ENCODE measurements at places on chromosomes 3 and 15. TPM values are rescaled to one million over a fixed set of nuclear protein-coding genes. Genes with fewer than 3 reads are reported as not detected.

TATDN2 gene
- 79.3 TPM for total RNA-seq

TMCO5A gene
- not detected for total RNA-seq

CCK gene
- total RNA-seq: not detected

TPRG1 gene
- total RNA-seq: 52.5 TPM

STARD9 gene
- 4.5 TPM for total RNA-seq

SERPINI2 gene
- not detected for total RNA-seq

MCF2L2 gene
- 7.3 TPM for total RNA-seq

ABHD17C gene
- total RNA-seq: 3.8 TPM

CACNA2D2 gene
- 1.7 TPM for total RNA-seq

CHL1 gene
- not detected for total RNA-seq

CAND2 gene
- 1.9 TPM for total RNA-seq

NUP210 gene
- total RNA-seq: 149 TPM

WNT7A gene
- 19.3 TPM for total RNA-seq

SAMMSON gene
- total RNA-seq: not detected

LOXL1 gene
- 1.6 TPM for total RNA-seq

SCG5 gene
- not detected for total RNA-seq

SLC28A2 gene
- not detected for total RNA-seq

IGSF11 gene
- 0.44 TPM for total RNA-seq

- H3K4me3 ChIP-seq: no peak overlapping the region
- H3K27ac ChIP-seq: no peak overlapping the region
- DNase-seq: no peak
- peaks cover 23% of the 10 kb centered on the region for H3K4me1 ChIP-seq
Observed at GRCh38 chr3:62446337-62446940, 73.1 kb upstream of the FEZF2 start.

- H3K36me3 ChIP-seq: no peaks in the 10 kb centered on the region
- H3K4me1 ChIP-seq: no peaks in the 10 kb centered on the region
- no peak overlapping the region for H3K4me3 ChIP-seq
- no peak for DNase-seq
Observed at GRCh38 chr3:138253609-138254008, 66.5 kb downstream of the ARMC8 start.

- H3K36me3 ChIP-seq: no peaks in the 10 kb centered on the region
- H3K27ac ChIP-seq: no peak overlapping the region
- H3K27me3 ChIP-seq: no peaks in the 10 kb centered on the region
Observed at GRCh38 chr3:145953316-145953715, 207.7 kb downstream of the PLOD2 start.

GRCh38 chr3:14227856-14228255, 49.2 kb downstream of the LSM3 start:
- H3K4me1 ChIP-seq: no peaks in the 10 kb centered on the region
- H3K27ac ChIP-seq: no peak overlapping the region
- H3K36me3 ChIP-seq: no peaks in the 10 kb centered on the region
- H3K4me3 ChIP-seq: no peak overlapping the region

GRCh38 chr15:70715840-70716485, 47.4 kb downstream of the UACA start:
- no peak overlapping the region for H3K4me3 ChIP-seq
- no peaks in the 10 kb centered on the region for H3K36me3 ChIP-seq
- no peaks in the 10 kb centered on the region for H3K27me3 ChIP-seq
- no peaks in the 10 kb centered on the region for H3K4me1 ChIP-seq
- DNase-seq: no peak

GRCh38 chr3:126180477-126181397, at the start of gene ALDH1L1:
ALDH1L1 (minus strand) TSS chr3:126180586; CDS start chr3:126160979, 19,607 bp downstream.
- no peaks in the 10 kb centered on the region for H3K36me3 ChIP-seq
- no peak within 1 kb of the TSS for H3K27ac ChIP-seq
- H3K4me3 ChIP-seq: no peak within 1 kb of the TSS
- no peak for DNase-seq
- H3K4me1 ChIP-seq: no peaks in the 10 kb centered on the region
- no peaks in the 10 kb centered on the region for H3K27me3 ChIP-seq

- no peaks in the 10 kb centered on the region for H3K4me1 ChIP-seq
- no peaks in the 10 kb centered on the region for H3K27me3 ChIP-seq
- H3K27ac ChIP-seq: no peak overlapping the region
- no peaks in the 10 kb centered on the region for H3K36me3 ChIP-seq
- H3K4me3 ChIP-seq: no peak overlapping the region
- peak; percentile 43 for DNase-seq
Observed at GRCh38 chr15:67303490-67304363, 49.1 kb downstream of the IQCH start.

DNA sequence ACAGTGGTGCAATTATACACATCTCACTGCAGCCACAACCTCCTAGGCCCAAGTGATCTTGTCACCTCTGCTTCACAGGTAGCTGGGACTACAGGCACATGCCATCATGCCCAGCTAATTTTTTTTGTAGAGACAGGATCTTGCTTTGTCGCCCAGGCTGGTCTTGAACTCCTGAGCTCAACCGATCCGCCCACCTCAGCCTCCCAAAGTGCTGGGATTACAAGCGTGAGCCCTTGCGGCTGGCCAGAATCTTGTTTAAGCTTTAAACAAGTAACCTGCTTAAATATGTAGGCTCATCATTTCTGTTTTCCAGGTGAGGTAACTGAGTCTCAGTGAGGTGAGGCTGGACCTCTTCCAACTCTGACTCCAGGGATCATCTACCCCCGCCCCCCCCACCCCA, 7.7 kb upstream of the PSTPIP1 start:
- no peak for DNase-seq
- H3K36me3 ChIP-seq: no peaks in the 10 kb centered on the region
- H3K27ac ChIP-seq: no peak overlapping the region
- H3K4me1 ChIP-seq: peaks cover 31% of the 10 kb centered on the region
- H3K4me3 ChIP-seq: no peak overlapping the region
- no peaks in the 10 kb centered on the region for H3K27me3 ChIP-seq

- H3K4me3 ChIP-seq: no peak overlapping the region
- no peak overlapping the region for H3K27ac ChIP-seq
- no peaks in the 10 kb centered on the region for H3K27me3 ChIP-seq
- no peak for DNase-seq
- no peaks in the 10 kb centered on the region for H3K36me3 ChIP-seq
Observed at GRCh38 chr3:189641776-189642175, 10.6 kb downstream of the TP63 start.

GRCh38 chr3:197338586-197338985, 40.2 kb upstream of the DLG1 start:
- no peak overlapping the region for H3K4me3 ChIP-seq
- no peaks in the 10 kb centered on the region for H3K36me3 ChIP-seq
- H3K27ac ChIP-seq: no peak overlapping the region

DNA sequence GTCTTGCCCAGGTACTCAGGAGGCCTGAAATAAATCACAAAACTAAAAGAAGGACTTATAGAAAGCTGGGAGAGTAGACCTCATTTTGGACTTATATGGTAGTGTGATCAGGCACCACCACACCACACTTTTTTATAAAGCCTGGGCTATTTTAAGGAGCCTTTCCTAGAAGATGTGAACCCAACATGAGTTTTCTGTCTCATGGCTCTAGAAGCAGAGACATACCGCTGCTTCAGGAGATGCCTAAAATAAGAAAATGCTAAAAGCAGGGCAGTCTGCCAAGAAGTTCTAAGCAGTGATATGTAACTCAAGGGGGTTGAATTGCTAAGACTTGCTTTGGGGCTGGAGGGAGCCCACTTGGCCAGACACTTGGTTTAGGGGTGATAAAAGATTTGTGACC, 49.6 kb downstream of the SUMF1 start:
- no peak for DNase-seq
- no peaks in the 10 kb centered on the region for H3K27me3 ChIP-seq
- no peaks in the 10 kb centered on the region for H3K4me1 ChIP-seq

DNA sequence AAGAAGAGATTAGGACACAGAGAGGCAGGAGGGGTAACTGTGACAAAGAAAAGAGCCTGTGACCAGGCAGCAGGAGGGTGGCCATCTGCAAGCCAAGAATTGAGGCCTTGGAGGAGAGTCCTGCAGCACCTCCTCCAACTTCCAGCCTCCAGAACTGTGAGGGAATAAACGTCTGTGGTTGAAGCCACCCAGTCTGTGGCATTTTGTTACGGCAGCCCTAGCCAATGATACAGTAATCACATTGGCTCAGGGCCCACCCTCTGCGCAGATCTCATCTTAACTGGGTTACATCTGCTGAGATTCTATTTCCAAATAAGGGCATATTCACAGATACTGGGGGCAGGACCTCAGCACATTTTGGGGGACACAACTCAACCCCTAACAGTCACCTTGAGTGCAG, 11.3 kb downstream of the SELENOS start:
- H3K4me1 ChIP-seq: no peaks in the 10 kb centered on the region
- peaks cover 7% of the 10 kb centered on the region for H3K36me3 ChIP-seq
- DNase-seq: no peak
- no peak overlapping the region for H3K27ac ChIP-seq
- H3K4me3 ChIP-seq: no peak overlapping the region

- H3K27me3 ChIP-seq: no peaks in the 10 kb centered on the region
- H3K27ac ChIP-seq: no peak overlapping the region
- no peaks in the 10 kb centered on the region for H3K36me3 ChIP-seq
- H3K4me1 ChIP-seq: peaks cover 5% of the 10 kb centered on the region
Observed at GRCh38 chr15:93180656-93181055, 91.6 kb upstream of the RGMA start.

GRCh38 chr3:150612494-150612893, 9.4 kb downstream of the SELENOT start:
- H3K4me3 ChIP-seq: no peak overlapping the region
- peaks cover 71% of the 10 kb centered on the region for H3K4me1 ChIP-seq
- peaks cover 7% of the 10 kb centered on the region for H3K36me3 ChIP-seq
- H3K27me3 ChIP-seq: no peaks in the 10 kb centered on the region
- no peak overlapping the region for H3K27ac ChIP-seq

DNA sequence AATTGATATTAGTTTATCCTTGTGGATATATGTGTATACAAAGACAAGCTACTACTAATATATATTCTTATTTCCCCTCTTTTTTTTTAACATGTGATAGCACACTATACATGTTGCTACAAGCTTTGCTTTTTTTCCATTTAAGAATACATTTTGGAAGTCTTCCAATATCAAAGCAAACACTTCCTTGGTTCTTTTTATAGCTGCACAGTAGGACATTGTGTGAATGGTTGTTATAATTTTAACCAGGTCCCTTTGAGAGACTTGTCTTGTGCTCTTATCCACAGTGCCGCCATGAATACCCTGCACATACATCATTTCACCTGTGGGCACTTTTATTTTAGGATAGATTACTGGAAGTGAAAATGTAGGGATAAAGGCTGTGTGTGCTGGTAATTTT, 88.7 kb downstream of the CACNA2D3 start:
- no peaks in the 10 kb centered on the region for H3K27me3 ChIP-seq
- no peaks in the 10 kb centered on the region for H3K4me1 ChIP-seq
- no peaks in the 10 kb centered on the region for H3K36me3 ChIP-seq
- H3K4me3 ChIP-seq: no peak overlapping the region
- no peak for DNase-seq
- no peak overlapping the region for H3K27ac ChIP-seq

DNA sequence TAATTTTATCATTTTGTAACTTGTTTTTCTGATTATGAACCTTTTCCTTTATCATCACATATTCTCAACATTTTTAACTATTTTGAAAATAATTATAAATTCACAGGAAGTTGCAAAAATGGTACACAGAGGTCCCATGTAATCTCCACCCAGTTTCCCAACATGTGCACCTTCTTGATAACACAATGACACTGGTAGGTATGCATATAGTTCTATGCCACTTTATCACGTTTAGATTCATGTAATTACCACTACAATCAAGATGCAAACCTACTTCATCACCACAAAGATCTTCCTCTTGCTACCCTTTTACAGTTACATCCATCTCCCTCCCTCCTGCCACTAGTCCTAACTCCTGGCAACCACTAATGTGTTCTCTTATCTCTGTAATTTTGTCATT, 413.9 kb downstream of the SHQ1 start:
- no peak for DNase-seq
- H3K4me3 ChIP-seq: no peak overlapping the region

GRCh38 chr3:195001961-195002861, 268.7 kb downstream of the XXYLT1 start:
- no peak overlapping the region for H3K27ac ChIP-seq
- no peaks in the 10 kb centered on the region for H3K36me3 ChIP-seq
- no peak overlapping the region for H3K4me3 ChIP-seq
- peak; percentile 4 for DNase-seq
- no peaks in the 10 kb centered on the region for H3K4me1 ChIP-seq

GRCh38 chr15:92050220-92050898, 196.9 kb downstream of the SLCO3A1 start:
- H3K27ac ChIP-seq: no peak overlapping the region
- no peak for DNase-seq
- H3K4me1 ChIP-seq: no peaks in the 10 kb centered on the region

GRCh38 chr3:189403194-189403593, 228.0 kb upstream of the TP63 start:
- H3K27ac ChIP-seq: no peak overlapping the region
- no peak overlapping the region for H3K4me3 ChIP-seq
- H3K27me3 ChIP-seq: no peaks in the 10 kb centered on the region
- no peaks in the 10 kb centered on the region for H3K4me1 ChIP-seq
- H3K36me3 ChIP-seq: no peaks in the 10 kb centered on the region

- H3K27me3 ChIP-seq: no peaks in the 10 kb centered on the region
- no peaks in the 10 kb centered on the region for H3K36me3 ChIP-seq
- H3K4me3 ChIP-seq: no peak overlapping the region
- H3K4me1 ChIP-seq: no peaks in the 10 kb centered on the region
- no peak for DNase-seq
- H3K27ac ChIP-seq: no peak overlapping the region
Observed at GRCh38 chr3:136122006-136122405, 74.1 kb downstream of the MSL2 start.

GRCh38 chr15:56244811-56245576, 1.3 kb upstream of the RFX7 start:
- H3K36me3 ChIP-seq: no peaks in the 10 kb centered on the region
- H3K4me3 ChIP-seq: peak overlapping the region; percentile 19
- DNase-seq: peak; percentile 14
- H3K27ac ChIP-seq: peak overlapping the region; percentile 53
- peaks cover 47% of the 10 kb centered on the region for H3K4me1 ChIP-seq

DNA sequence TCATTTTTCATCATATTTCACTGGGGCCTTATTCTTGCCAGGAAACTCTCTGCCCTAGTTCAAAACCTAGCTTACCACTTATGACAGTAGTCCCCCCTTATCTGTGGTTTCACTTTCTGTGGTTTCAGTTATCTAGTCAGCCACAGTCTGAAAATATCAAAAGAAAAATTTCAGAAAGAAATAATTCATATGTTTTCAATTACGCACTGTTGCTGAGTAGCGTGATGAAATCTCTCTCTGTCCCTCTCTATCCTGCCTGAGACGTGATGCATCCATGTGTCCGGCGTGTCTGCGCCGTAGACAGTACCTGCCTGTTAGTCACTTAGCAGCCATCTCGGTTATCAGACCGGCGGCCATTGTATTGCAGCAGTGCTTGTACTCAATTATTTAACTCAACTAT, 369.9 kb upstream of the MCTP2 start:
- no peak overlapping the region for H3K4me3 ChIP-seq
- no peak for DNase-seq
- H3K27me3 ChIP-seq: no peaks in the 10 kb centered on the region
- no peak overlapping the region for H3K27ac ChIP-seq
- H3K36me3 ChIP-seq: no peaks in the 10 kb centered on the region
- H3K4me1 ChIP-seq: no peaks in the 10 kb centered on the region

DNA sequence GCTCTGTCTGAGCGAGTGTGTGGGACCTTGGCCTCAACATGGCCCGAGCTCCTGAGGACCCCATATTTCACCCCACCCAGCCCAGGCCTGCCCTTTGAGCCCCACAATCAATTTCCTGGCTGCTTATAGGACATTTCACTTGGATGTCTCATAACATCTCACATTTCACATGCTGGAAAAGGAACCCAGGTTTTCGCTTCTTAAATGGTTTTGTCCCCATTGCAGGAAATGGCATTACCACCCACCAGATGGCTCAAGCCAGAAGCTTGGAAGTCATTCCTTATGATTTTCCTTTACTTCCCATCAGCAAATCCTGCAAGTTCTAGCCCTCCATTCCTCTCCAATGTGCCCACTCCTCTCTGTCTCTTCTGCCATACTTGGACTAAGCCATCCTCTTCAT, 14.9 kb downstream of the ITGA11 start:
- H3K27me3 ChIP-seq: no peaks in the 10 kb centered on the region
- no peaks in the 10 kb centered on the region for H3K4me1 ChIP-seq
- H3K4me3 ChIP-seq: no peak overlapping the region
- H3K36me3 ChIP-seq: no peaks in the 10 kb centered on the region
